ENCODE measurements at places on chromosomes 3 and 15. TPM values are rescaled to one million over a fixed set of nuclear protein-coding genes. Genes with fewer than 3 reads are reported as not detected.

DNA sequence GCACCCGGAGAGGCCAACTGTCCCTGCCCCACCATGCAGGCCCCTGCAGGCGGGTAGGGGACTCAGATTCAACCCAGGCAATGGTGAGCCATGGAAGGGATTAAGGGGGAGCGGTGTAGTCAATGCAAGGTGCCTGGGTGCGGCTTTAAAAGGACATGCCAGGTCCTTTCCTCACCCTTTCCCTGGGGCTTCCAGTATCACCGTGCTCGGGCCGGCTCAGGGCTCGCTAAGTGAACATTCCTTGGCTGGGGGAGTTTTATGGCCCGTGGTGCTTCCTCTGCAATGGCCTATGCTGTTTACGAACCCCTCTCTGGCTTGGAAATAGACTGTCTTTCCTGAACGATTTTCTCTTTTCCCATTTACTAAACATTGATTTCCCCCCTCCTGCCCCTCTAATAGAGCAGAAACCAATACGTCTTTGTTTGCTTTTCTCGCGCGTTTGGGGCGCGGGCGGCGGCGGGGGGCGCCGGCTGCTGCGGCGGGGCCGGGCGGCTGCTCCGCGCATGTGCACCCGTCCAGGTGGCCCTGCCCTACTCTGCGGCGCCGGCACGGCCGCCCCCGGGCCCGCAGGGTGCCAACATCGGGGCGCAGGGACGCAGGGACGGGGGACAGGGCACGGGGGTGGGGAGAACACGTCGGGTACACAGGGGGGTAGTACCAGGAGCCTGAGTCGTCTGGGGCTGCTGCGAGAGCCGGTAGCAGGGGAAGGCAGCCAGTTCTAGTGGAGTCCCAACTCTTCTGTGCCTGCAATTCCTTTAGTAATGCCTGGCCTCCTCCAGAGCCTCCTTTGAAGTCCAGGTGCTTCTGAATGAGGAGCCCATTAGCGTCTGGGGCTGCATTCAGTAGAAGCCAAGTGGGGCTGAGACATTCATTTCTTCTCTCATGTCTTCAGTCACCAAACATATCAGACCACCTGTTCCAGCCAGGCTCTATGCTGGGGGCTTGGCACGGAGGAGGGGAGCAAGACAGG lies 26.9 kb upstream of the CACNA2D2 start:
- no peak for DNase-seq

DNA sequence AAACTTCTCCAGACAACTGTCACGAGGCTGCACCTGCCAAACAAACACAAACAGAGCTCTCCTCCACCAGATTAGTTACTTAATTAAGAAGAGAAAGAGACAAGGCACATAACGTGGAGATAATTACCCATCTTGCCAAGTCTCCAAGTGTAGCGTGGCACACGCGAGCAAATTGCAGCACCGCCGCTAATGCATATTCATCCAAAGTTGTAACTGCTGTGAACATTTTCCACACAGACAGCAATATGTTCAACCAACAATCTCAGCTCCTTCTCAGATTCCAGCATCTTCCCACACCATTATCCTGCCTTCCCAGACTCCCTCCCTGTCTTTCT lies 309.6 kb upstream of the TLE3 start:
- no peak for DNase-seq

DNA sequence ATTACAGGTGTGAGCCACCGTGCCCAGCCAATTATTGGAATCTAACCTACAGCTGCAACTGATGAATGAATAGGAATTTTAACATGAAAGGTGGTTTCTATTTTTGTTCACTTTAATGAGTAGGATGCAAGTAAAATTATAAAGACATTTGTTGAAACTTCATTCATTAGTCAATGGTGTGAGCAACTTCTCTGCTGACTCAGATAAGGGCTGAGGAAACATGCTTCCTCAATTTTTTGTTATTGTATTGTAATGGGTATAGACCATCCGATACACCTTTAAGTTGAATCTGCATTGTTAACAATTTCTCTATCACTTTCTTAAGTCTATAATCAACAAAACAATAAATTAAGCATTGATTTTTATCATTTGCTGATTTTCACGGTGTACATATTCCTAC lies 127.8 kb downstream of the STAG1 start:
- no peak for DNase-seq

- DNase-seq = no peak
Measured at GRCh38 chr15:82140886-82141285, 95.1 kb upstream of the MEX3B start.

The PPP1R14D gene
- polyA plus RNA-seq = not detected

DNA sequence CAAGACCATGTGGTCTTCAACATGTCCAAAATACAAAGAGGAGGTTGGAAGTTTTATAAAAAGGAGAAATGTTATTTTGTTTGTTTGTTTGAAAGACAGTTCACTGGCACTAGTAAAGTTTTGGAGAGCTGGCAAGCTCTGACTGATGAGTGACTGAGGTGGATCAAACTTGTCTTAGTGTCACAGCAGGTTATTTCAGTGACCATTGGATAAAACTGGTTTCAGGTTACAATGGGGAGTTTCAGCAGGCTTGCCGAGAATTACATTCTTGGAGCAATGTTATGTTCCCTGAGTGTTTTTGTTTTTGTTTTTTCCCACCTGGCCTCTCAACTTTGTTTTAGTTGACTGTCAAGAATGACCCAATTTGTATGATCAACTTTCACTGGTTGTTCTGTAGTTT lies 414.5 kb upstream of the ARHGEF26 start:
- no peak for DNase-seq

DNA sequence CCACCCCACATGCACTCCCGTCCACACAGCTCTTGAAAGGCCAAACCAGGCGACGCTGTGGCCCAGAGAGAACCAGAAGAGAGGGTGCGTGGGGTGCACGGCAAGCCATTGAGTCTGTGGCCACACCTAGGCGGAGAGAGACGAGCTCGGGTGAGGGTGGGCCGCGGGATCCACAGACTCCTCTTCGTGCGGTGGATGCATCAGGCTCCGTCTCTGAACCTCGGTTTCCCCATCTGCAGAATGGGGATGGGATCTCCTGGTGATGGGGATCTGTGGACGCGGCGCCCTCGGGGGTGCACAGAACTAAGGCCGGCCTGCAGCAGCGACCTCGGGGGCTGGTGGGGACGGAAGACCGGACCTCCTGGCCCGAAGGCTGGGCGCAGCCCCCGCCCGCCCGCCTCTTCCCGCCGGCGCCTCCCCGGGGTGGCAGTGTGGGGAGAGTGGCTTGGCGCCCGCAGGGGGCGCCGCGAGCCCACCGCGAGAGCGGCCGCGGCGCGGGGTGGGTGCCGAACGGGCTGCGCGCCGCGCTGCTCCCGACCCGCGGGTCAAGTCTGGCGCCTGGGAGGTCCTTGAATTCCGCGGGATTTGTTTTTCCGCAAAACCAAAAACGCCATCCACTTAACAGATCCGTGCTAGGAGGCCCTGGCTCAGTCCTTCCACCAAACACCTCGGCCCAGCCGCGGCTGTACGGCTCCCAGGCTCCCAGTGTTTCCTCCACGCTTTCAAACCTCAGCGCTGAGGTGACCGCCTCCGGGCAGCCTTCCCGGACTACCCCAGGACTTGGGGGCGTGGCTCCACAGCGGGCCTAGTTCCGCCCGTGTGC lies 13.2 kb upstream of the ADPGK start:
- DNase-seq = peak; percentile 54

The MIX23 gene
- 57.4 TPM for polyA plus RNA-seq

The RARB gene
- 7.7 TPM for polyA plus RNA-seq

GRCh38 chr3:55198554-55198953 lies 270.7 kb upstream of the LRTM1 start:
- DNase-seq = no peak

- DNase-seq = no peak
Measured at GRCh38 chr3:47015151-47015550, 35.7 kb downstream of the NBEAL2 start.

The TMEM266 gene
- polyA plus RNA-seq = 2.5 TPM

DNA sequence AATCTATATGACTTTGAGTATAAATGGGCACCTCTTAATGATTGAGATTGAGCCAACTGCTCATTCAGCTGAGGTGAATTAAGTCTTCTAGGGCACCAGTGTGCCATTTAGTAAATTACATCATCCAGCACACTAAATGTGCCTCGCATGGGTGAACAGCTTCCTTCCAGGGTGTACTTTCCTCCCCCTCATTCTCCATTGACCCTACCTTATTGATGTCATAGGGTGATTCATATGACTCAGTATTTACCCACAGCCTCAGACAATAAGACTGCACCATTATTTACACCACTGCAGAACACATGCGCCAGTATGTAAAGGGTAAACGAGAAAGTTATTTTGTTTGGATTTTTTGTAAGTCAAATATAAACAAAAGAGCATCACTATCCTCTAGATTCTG lies 185.2 kb upstream of the ARL6 start:
- no peak for DNase-seq

The DNAJA4 gene
- polyA plus RNA-seq = 43.5 TPM

GRCh38 chr3:26406636-26407035 lies 215.9 kb upstream of the LRRC3B start:
- no peak for DNase-seq

DNA sequence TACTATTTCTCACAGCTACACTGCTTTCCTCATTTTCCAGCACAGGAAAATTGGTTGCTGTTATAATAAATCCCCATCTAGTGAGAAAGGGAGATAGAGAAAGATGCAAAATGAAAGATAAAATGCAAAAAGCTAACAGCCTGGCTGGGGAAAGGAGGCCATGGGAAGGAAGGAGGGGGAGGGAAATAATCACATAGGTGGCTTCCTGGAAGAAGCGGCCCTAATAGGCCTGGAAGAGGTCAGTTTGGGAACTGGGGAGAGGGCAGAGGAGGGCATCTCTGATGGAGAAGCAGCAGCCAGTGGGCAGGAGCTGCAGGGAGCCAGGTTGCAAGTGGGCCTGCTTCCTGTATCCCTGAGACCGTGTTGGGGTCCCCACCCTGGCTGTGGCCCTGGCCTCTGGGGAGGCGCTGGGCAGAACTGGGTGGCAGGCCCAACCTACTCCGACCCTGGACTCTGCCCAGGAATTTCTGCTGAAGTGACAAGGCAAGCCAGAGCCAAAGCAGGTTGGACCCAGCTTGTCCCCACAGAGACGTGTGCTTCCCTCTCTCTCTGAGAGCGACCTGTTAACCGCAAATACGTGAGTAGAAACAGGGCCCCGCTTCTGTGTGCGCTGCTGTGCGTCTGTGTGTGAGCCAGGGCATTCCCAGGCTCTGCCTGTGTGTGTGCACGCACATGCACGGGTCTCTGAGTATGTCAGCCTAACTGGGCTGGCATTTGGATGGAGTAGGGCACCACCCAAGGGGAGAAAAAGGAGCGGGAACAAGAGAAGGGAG lies 1.9 kb downstream of the SLC28A1 start:
- no peak for DNase-seq

The PARL gene
- 56.4 TPM for polyA plus RNA-seq

GRCh38 chr15:34701536-34701935 lies 53.3 kb downstream of the GJD2 start:
- no peak for DNase-seq

- no peak for DNase-seq
Measured at GRCh38 chr15:78316283-78317083, 17.1 kb upstream of the SKIC8 start.

The LOXL1 gene
- polyA plus RNA-seq = 58.0 TPM

The MORC1 gene
- polyA plus RNA-seq = 0.15 TPM
